ENCODE measurements at places on chromosomes 4 and X.

GRCh38 chr4:152245680-152246079 lies 290.2 kb downstream of the FBXW7 start:
- no peak for DNase-seq

DNA sequence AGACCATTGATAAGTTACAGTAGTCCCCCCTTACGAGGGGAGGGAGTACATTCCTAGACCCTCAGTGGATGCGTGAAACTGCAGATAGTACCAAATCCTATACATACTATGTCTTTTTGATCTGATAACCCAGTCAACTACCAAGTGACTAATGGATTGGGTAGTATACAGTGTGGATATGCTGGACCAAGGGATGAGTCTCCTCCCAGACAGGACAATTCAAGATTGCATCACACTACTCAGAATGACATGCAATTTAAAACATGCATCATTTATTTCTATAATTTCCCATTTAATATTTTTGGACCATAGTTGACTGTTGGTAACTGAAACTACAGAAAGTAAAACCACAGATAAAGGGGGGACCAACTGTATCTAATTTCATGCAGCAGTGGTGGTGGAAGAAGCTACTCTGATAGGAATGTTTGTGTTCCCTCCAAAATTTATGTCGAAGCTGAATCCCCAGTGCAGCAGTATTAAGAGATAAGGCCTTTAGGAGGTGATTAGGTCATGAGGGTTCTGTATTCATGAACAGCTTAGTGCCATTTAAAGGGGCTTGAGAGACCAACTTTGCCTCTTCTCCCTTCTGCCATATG lies 11.9 kb downstream of the HADH start:
- no peak for DNase-seq

GRCh38 chrX:24561121-24561520 lies 86.0 kb downstream of the PCYT1B start:
- DNase-seq, result no peak

DNA sequence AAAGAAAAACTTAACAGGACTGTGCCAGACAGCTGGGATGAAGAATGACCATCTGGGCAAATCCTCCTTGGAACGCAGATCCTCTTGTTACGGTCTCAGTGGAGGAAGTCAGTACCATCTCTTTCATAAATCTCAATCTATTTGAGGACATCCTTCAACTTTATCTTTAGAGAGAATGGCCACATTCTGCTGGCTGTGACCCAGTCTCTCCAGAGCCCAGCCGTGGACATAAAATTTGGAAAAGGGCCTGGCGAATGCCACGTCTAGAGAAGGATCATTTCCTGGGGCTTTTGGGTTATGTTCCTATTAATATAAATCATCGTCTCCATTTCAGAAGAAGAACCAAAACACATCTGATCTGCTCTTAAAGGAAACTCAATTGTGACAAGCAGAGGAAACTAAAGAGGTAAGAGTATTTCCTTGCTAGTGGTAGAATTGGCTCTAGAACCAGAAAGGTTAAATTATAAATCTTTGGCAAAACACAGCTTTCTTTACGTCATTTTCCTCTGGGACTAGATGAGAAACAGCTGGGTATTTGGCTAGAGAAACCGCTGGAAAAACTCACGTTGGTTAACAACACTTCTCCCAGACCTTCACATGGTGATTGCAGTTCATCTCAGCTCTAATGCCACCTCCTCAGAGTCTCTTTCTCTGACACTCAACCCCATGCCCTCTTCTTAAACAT lies 164.7 kb downstream of the CHIC2 start:
- DNase-seq, result no peak

DNA sequence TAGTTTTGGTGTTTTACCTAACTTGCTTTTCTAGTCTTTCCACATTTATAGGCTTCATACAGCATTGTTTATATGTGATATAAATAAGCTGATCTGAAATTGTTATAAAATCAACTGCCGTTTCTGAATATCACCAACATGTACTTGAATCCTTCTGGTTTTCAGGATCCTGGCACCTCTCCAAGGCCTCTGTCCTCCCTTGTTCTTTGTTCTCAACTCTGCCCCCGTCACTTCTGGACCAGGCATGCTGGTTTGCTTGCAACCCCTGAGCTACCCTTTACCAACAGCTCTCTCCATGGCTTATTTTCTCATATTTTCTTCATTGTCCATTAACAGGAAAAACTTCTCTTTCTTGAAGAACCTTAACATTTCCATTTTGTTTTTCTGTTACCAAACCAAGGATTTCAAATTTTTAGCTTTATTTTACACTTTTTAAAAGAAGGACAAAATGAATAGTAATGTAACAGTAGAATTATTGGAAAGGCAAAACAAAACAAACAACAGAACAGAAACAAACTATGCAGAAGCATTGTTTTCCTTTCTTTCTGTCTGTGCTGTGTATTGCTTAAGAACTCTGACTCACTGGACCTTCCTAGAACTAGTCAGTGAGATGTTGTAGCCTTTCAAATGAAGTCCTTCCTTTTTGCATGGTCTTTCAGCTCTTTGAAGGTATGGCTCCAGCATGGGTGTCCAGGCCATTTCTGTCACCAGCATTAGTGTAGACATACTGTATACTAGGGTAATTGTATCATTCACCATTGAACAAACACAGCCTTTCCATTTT lies 44.8 kb downstream of the BANK1 start:
- no peak for DNase-seq

GRCh38 chrX:72634331-72634730 lies 61.7 kb upstream of the HDAC8 start:
- DNase-seq, result no peak

GRCh38 chrX:13120017-13120416 lies 75.6 kb upstream of the FAM9C start:
- no peak for DNase-seq

- no peak for DNase-seq
Measured at GRCh38 chr4:20532116-20532790, 168.0 kb upstream of the PACRGL start.

DNA sequence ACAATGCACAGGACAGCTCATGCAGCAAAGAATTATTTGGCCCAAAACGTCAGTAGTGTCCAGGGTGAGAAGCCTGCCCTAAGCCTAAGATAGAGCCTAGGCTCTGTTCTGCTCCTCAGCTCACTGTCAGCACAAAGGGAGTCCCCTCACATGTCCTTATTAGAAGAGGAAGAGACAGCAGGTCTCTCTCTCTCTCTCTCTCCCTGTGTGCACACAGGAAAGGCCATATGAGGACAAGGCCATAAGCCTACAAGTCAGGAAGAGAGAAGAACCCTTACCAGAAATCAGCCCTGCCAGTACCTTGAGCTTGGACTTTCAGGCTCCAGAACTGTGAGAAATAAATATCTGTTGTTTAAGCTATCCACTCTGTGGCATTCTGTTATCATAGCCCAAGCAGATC lies 20.4 kb downstream of the FAM184B start:
- DNase-seq, result no peak

DNA sequence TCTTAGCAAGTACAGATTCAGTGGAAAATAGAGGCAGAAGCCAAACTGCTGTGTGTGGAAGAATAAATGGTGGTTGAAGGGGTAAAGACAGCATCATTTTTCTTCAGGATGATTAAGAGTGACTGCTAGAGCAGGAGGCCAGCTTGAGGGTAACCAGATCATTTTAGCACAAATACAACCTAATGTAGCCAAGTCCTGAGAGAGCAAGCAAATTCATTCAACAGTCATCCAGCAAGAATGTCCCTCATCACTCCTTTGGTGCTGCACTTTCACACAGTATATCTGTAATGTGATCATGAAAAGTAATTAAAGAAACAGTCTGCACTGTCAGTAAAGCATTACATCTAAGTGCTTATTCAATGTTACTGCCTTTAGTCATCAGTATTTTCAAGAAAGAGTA lies 44.8 kb downstream of the NPFFR2 start:
- DNase-seq, result no peak

- DNase-seq, result no peak
Measured at GRCh38 chrX:103467887-103468286, 51.4 kb downstream of the RAB40A start.

- no peak for DNase-seq
Measured at GRCh38 chr4:167274351-167274750, 40.1 kb upstream of the SPOCK3 start.

- DNase-seq, result no peak
Measured at GRCh38 chr4:151781026-151781425, 20.2 kb upstream of the GATB start.

GRCh38 chrX:79412972-79413371 lies 45.8 kb upstream of the ITM2A start:
- no peak for DNase-seq

GRCh38 chr4:139665079-139665689 lies 435 bp upstream of the MGST2 start:
- no peak for DNase-seq

DNA sequence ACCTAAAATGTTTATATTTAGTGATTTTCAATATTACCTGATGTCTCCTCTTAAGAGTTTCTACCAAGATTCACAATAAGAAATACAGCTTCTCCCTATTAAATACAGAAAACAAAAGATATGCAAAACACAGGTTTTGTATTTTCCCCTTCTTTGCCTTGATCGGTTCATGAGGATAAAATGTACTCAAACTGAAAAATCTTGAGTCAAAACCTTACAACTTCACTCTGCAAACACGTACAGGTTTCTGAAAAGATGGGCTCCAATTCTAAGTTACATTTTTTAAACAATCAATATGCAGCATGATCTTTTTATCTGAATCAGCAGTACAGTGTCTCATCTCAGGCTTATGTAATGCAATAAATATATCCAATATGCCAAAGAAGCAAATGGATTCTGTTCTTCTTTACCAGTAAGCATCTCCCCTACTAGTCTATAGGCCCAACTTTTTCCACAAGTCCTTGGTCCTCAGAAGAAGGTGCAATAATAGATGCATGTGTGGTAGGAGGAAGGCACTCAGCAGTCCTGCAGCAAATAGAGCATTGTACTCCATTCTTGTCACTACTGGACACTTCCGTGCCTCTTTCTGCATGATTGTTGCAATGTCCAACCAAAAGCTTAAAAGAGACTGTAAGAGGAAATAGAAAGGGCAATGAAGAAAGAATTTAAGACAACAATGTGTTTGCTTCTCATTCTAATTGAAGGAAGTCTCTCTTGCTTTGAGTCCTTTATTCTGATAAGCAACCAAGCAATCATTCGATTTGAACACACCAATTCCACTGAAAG lies 3.2 kb downstream of the MAPK10 start:
- no peak for DNase-seq

- no peak for DNase-seq
Measured at GRCh38 chr4:54879576-54879975, 221.8 kb downstream of the KIT start.

DNA sequence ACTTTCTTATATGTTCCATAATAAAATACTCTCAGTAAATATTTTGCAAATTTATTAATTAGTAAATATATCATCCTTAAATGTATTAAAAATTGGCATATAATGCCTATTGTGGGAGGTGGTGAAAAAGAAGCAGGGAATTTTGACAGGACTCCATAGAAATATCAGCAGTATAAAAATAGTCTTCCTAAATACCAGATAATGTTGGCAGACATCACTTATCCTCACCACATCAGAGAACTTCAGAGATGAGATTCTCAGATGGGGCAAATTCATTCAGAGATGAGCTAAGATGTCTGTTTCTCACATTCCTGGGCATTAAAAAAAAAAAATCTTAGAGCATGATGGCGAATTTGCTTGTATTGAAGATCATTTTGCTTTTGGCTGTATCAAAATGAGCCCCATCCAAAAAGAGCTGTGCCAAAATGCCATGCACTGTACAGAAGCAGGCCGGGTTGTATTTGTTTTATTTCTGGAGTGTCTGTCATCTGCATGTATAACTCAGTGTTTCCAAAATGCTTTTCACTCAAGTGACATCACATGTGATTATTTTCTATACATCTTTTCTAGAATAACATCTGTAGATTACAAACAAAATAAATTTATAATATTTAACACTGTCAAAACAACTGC lies 41.7 kb downstream of the ATP8A1 start:
- no peak for DNase-seq

DNA sequence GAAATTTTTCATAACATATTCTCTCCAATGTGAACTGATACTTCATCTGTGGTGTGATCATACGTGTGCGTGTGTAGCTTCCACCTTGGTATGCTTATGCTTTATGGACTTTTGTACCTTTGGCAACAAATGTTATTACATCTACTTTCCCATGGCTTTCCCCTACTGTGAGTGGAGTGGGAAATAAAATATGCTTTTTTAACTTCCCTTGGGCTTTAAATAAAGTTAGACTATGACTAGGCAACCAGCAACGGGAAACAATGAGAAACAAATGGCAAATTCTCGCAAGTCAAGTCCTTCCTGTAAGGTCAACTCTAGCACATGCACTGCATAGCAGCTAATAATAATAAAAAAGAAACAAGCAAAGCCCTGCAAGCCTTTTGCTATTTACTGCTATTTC lies 205.0 kb upstream of the PDE5A start:
- no peak for DNase-seq

DNA sequence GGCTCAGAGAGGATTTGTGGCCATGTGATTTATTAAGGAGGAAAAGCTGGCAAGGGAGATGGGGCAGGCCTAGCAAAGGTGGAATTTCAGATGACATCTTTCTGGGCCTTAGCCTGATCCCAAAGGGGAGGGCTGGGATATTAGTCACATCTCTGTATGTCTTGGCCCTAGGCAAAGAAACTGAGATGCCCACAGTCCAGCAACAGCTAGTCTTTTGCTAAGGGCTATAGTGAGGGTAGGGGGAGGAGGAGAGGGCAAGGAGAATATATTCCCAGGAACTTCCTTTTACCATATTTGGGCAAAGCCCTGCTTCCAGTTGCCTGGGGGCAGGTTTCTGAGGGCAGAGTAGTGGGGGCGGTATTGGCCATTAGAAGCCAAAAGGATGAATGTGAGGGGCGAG lies 209.8 kb upstream of the NR3C2 start:
- DNase-seq, result no peak

DNA sequence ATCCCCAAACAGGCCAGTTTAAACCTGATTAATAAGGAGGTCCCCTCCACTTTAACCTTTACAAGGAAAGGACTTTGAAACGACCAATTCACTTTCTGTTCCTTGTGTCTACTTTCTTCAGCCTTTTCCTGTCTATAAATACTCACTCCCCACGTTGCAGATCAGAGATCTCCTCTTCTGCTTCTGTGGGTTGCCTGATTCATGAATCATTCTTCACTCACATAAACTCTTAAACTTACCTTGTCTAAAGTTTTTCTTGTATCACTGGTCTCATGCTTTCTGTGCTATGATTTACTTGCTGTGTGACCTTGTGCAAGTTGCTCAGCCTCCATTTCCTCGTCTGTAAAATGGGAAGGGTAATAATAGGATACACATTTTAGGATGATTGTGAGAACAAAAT lies 236.1 kb downstream of the QDPR start:
- DNase-seq, result no peak

All from stimulated activated CD4-positive, alpha-beta T cell treated with anti-CD3 and anti-CD28 coated beads, Interleukin-1b, Interleukin-23, amount 100 ng/mL, for 1 hour (primary cell).